Activated gamma-delta T cell treated with Interleukin-2 at 50 U/mL for 16 hours (primary cell): ENCODE measurements at places on chromosomes 4 and X.

- no peak for DNase-seq
These were observed 43.5 kb upstream of the CITED1 start for GRCh38 chrX:72349190-72349589.

- DNase-seq, result no peak
These were observed 15.0 kb upstream of the TRIM2 start for GRCh38 chr4:153189016-153189801.

DNA sequence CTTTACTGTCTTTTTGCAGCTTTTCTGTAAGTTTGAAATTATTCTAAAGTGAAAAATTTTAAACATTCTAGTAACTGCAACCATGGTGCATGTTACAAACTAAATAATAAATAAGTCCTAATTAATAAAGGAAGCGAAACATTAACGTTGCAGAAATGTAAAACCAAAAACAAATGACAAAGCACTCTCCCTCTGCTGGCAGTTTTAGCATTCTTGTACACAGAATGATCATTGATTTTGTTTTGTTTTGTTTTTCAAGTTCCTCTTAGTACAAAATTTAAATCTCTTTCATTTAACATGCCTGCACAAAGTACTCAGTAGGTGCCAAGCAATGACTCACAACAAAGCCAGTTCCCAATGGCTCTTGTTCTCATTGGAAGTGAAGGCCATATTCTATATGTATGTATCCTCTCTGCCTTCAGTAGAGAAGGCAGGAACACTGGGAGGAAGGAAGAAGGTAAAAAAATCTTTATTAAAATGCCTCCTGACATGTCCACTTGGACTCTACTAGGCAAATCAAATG is 13.7 kb upstream of the TMSB4X start:
- no peak for DNase-seq

- no peak for DNase-seq
These were observed 437.1 kb downstream of the MAGEB5 start for GRCh38 chrX:26653050-26653449.

DNA sequence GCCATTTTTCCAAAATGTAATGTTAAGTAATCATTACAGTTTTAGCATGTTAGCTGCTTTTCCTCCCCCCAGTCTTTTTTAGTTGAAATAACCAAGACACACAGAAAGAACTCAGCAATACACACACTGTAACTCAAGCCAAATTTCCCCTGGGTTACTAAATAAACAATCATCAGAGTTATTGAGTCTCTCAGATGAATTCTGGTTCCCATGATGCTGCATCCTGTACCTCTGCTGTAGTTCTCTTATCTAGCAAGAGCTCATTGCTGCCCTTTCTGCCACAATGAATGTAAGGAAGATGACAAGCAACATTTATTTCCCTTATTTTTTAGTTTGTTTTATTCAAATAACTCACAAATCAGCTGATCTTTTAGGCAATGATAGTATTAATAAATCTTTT is 185.1 kb downstream of the ARHGAP6 start:
- no peak for DNase-seq

DNA sequence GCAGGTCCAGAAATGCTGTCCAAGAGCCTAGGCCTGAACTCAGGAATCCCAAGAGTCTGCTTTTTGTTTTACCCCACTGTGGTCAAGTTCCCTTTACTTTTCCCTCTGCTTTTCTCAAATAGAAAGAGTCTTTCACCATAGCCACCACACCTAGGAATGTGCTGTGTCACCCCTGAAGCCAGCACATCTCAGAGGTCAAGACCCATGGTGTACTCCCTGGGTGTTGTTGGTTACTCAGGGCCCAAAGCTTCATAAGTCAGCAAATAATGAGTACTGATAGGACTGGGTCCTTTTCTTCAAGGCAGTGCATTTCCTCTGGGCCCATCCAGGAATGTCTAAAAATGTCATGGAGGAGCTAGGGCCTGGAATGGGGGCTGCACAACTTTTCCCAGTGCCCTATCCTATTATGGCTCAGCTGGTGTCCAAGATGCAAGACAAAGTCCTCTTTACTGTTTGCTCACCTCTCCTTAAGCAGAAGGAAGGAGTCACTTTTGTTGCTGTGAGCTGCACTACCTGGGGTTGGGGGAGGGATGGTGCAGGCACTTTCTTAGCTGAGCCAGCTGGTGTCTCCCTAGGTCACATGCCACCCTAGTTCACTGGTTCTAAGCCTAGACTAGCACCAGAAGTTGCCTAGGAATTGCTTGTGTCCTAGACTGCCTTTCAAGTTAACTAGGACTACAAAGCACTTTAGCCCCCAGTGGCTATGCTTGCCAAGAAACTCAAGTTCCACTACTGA is 62.4 kb upstream of the RXFP1 start:
- DNase-seq, result no peak

GRCh38 chrX:45360571-45360970 is 159.9 kb upstream of the DIPK2B start:
- DNase-seq, result no peak

GRCh38 chrX:25019707-25020390 is 4.1 kb upstream of the ARX start:
- no peak for DNase-seq

DNA sequence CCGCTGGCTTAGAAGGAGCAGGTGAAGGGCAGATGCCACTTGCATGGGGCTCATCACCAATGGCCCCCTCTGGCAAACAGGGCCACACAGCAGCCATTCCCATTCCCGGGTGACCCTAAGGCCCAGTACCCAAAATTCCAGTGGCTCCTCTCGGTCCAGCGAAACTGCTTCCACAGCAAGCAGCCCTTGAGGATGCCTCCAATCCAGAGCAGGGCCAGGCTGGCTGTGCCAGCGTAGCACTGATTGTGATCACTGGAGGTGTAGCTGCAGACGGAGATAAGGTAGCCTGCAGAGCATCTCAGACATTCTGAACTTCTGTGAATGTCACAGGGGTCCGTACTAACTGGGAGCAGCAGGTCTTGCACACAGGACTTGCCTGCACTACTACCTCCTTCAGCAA is 27.3 kb downstream of the ACSL1 start:
- no peak for DNase-seq

DNA sequence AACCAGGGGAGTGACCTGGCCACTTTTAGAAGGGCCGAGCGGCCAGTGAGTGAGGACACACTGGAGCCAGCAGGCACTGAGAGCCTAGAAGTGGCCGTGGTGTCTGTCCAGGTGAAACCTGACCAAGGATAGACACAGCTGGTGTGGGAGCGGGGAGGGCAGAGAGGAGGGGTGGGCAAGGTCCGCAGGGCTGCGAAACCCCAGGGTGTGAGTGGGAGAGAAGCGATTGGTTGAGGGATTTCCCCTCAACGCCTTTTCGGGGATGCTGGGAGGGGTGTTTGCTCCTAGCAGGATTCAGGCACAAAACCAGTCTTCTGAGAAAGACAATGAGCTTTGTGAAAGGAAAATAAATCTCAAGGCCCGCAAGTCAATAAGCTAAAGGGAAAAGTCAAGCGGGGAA is 33.2 kb upstream of the ARSD start:
- DNase-seq, result no peak

DNA sequence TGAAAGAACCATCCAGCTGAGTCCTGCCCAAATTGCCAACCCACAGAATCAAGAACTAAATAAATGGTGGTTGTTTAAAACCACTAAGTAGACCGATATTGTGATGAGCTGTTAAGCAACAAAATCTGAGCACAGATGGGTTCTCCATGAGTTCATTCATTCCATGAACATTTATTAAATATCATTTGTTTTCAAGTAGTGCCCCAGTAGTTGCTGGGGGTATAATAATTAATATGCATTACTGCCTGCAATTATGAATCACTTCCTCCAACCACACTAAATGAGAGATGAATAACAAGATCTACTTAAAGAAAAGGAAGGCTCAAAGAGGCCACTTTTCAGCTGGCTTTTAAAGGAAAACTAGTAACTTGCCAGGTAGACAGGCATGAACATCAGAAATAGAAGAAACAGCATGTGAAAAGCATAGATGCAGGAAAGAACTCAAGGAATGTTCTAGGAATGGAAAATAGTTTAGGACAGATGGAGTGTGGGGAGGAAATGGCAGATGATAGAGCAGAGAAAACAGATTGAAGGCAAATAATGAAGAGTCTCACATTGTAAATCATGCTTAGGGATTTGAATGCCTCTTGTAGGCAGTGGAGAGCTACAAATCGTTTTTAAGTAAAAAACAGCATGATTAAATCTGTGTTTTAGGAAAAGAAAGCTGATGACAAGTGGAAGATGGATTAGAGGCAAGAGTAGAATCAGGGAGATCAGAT is 641.7 kb upstream of the DIPK2B start:
- no peak for DNase-seq

DNA sequence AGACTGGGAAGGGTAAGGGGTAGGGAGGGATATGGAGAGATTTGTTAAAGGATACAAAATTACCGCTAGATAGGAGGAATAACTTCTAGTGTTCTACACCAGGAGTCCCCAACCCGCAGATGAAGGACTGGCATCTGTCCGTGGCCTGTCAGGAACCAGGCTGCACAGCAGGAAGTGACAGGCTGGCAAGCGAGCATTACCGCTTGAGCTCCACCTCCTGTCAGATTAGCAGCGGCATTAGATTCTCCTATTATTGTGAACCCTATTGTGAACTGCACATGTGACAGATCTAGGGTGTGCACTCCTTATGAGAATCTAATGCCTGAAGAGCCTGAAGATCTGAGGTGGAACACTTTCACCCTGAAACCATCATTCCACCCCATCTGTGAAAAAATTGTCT is 27.9 kb upstream of the BBS7 start:
- peak; percentile 4 for DNase-seq
